ENCODE measurements at places on chromosomes 2 and 18.

GRCh38 chr2:120489023-120489422 is 143.1 kb downstream of the INHBB start:
- no peak for DNase-seq

- DNase-seq, result no peak
These were observed 17.9 kb downstream of the REV1 start for GRCh38 chr2:99471654-99472599.

DNA sequence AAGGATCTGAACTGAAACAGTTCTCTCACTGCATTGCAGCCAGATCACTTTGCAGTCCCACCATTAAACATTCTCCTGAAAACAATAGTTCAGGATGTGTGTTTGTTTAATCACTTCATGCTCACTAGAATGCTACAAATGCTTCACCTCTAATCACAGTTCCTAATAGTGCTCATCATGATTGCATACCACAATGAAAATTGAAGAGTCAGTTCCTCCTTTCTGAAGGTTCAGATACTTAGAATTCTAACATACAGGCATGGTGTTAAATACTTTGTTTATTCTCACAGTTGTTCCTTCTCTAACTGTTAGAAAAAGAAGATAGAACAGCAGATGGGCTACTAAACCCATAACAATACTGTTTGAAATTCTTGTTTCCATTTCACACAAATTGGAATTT is 622.3 kb upstream of the ACVR2A start:
- DNase-seq, result peak; percentile 6

DNA sequence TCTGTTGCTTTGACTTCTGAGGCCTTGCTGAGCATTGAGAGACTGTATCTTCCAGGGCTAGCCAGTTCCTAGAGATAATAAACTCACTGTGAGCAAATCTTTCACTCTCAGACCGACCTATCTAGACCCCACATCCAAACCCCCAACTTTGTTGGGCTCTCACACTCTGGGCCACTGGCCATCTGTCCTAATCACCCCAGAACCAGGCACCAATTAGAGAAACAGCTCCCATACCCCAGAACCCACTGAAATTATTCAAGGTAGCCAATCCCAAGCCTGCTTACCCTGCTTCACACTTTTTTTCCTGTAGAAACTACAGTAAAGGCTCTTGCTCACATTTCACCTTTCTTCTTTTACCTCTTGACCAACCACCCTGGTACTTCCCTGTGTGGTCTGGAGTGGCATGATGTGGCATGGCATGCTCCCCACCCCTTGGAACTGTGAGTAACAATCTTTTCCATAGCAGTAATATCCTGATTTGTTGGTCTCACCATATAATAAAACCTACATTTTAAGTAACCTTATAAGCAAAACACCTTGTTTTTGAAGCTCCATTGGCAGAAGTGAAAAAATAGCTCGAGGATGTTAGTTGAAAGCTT is 55.2 kb downstream of the ANKRD12 start:
- no peak for DNase-seq

- DNase-seq, result no peak
These were observed 209.3 kb upstream of the SOX11 start for GRCh38 chr2:5482929-5483331.

DNA sequence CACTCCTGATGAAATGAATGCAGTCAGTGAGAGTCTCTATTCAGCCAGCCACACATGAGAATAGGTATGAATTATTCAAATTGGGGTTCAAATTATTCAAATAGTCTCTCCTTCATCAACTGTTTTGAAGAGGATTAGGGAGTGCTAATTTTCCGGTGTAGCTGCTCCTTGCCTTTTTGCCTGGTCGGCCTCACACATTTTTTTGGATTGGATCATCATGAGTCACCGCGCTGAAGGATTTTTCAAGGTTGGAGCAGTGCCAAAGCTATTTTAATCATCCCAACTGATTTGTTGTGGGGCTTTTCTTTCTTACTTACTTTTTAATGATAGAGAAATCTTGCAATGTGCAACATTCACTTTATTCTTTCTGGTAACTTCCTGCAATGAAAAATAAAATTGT is 2.4 kb upstream of the DTNA start:
- no peak for DNase-seq

- no peak for DNase-seq
These were observed 19.6 kb upstream of the KIF3C start for GRCh38 chr2:26001743-26002351.

Measured in GM10248 (cell line).